Fibroblast of skin of scalp (primary cell): ENCODE measurements at places on chromosomes 2 and 18.

DNA sequence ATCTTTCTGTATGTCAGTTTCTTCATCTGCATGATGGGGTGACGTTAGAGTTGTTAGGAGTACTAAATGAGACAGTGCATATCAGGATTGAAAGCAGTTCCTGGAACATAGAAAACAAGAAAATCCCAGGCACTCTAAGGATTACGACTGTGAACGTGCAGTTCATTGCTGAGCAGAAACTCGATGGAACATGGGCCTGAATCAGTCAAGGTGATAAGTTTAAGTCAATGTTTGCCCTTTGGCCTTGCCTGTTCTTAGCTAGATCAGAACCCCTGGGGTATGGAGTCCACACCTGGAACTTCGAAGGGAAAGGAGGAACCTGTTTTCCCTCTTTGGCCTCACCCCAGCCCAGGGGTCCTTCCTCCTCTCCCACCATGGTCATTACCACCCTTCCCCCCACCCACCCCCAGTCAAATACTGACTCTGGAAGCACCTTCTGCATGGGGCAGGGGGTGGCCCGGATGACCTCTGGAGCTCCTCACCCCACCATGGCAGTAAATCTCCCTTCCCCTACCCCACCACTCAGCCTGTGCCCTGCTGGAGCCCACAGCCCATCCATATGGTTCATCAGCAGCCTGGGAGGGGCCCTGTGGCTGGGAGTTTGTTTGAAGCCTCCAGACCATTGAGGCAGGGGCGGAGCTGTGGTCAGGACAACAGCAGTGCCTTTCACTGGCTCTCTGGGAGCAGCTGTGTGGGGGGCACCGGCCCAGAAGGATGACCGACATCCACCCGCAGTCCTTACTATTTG lies 164.1 kb downstream of the SMAD7 start:
- peak; percentile 24 for DNase-seq

GRCh38 chr2:73337828-73338227 lies 44.5 kb upstream of the EGR4 start:
- no peak for DNase-seq

- peak; percentile 61 for DNase-seq
Measured at GRCh38 chr18:63074981-63075404, 244.6 kb downstream of the BCL2 start.

DNA sequence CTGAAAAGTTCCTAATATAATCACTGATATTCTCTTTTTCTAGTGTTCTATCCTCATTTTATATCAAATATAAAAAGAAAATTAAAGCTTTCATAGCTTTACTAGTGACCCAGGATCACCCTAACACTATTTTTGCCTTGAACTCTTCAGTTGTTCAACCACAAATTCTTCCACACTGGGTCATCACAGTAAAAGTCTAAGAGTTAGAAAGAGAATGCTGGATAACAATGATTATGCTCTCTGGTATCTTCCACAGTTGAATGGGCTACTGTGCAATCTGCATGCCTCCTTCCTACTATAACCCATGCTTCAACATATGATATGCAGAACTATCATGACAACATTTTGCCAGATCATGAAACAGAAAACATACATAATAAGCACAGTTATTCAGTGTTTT lies 32.3 kb downstream of the CHN1 start:
- peak; percentile 88 for DNase-seq

GRCh38 chr2:216083464-216084281 lies 2.0 kb downstream of the TMEM169 start:
- peak; percentile 66 for DNase-seq

DNA sequence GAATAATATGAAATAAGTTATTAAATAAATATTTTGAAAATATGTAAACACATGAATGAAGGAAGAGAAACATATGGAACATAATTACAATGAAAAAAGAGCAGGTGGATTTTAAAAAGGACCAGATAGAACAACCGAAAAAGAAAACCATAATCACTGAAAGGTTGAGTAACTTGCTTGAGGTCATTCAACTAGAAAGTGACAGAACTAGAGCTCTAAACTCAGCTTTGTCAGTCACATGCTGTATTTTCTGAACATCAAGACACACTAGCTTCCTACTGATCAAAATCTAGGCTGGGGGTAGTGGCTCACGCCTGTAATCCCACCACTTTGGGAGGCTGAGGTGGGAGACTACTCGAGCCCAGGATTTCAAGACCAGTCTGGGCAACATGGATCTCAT lies 30.0 kb upstream of the ITGAV start:
- no peak for DNase-seq

DNA sequence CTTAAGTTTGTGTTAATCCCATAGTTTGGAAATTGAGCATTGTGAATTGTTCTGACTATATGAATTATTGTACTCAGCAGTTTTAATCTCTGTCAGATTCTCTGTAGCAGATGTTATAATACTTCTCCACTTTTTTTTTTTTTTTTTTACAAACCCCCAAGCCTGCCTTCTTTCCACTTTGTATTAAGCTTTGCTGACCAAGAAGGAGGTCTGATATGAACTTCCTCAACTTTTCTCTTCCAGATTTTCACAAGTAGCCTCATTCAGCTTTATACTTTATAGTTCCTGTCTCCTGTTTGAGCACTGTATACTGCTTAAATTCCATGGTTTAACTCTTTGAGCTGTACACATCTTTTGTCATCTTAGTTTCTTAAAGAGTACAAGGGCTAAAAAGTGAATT lies 105.0 kb downstream of the HAUS1 start:
- DNase-seq: no peak
